ENCODE measurements at places on chromosomes 7 and 10. TPM values are rescaled to one million over a fixed set of nuclear protein-coding genes. Genes with fewer than 3 reads are reported as not detected.
A peak's percentile ranks its signal among the peaks of the same experiment; 100 is the strongest.

GRCh38 chr7:97096661-97097060 is 20.8 kb upstream of the SDHAF3 start:
- no peaks in the 10 kb centered on the region for H3K36me3 ChIP-seq
- no peak overlapping the region for H3K27ac ChIP-seq
- H3K4me1 ChIP-seq = no peaks in the 10 kb centered on the region
- DNase-seq = no peak
- no peak overlapping the region for H3K4me3 ChIP-seq
- H3K27me3 ChIP-seq = peaks cover 16% of the 10 kb centered on the region

GRCh38 chr10:76887223-76888010 is 750.2 kb downstream of the KCNMA1 start:
- no peaks in the 10 kb centered on the region for H3K27me3 ChIP-seq
- no peak for DNase-seq
- no peak overlapping the region for H3K4me3 ChIP-seq
- no peak overlapping the region for H3K27ac ChIP-seq
- H3K4me1 ChIP-seq = no peaks in the 10 kb centered on the region

DNA sequence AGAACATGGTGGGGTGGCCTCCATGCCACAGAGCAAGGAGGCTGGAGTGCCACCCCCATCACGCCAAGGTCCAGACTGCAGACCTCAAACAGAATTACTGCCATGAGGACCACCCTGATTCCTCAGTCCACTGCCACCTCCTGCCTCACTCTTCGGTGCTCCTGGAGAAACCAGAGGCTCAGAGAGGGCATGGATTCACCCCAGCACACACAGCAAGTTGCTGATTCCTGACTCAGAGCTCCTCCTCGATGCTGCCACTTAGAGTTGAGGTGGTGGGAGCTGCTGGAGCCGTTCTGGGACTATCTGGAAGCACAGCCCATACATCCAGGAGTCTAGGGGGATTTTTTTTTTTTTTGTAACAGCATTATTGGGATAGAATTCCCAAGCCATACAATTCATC is 22.0 kb upstream of the MYL10 start:
- H3K27me3 ChIP-seq = peaks cover 2% of the 10 kb centered on the region
- no peak overlapping the region for H3K27ac ChIP-seq

- H3K4me3 ChIP-seq = no peak overlapping the region
- H3K27ac ChIP-seq = no peak overlapping the region
- H3K27me3 ChIP-seq = peaks cover 14% of the 10 kb centered on the region
- no peaks in the 10 kb centered on the region for H3K36me3 ChIP-seq
- no peak for DNase-seq
- H3K4me1 ChIP-seq = no peaks in the 10 kb centered on the region
Observed at GRCh38 chr10:78124167-78124566, 90.5 kb downstream of the RPS24 start.

GRCh38 chr10:86065711-86066251 is 300.8 kb downstream of the GRID1 start:
- no peaks in the 10 kb centered on the region for H3K4me1 ChIP-seq
- H3K27me3 ChIP-seq = peaks cover 7% of the 10 kb centered on the region
- no peak overlapping the region for H3K27ac ChIP-seq
- no peaks in the 10 kb centered on the region for H3K36me3 ChIP-seq

DNA sequence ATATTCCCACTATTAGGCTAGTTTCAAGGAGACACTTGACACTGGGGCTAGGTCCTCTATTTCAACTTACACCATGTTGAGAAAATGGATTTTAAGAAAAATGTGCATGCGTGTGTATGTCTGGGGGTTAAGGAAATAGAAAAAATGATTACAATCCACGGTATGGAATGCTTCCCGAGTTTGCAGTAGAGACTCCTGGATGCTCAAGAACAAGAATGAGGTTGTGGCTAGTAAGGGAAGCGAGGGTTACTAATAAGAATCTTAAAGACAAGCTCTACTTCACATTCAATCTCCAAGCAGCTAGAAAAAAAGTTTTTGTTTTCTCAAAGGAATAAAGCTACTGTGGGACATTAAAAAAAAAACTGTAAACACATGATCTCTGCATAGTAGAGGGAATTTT is 54.7 kb downstream of the ANK3 start:
- H3K27me3 ChIP-seq = no peaks in the 10 kb centered on the region
- H3K4me3 ChIP-seq = no peak overlapping the region
- DNase-seq = no peak
- no peak overlapping the region for H3K27ac ChIP-seq

DNA sequence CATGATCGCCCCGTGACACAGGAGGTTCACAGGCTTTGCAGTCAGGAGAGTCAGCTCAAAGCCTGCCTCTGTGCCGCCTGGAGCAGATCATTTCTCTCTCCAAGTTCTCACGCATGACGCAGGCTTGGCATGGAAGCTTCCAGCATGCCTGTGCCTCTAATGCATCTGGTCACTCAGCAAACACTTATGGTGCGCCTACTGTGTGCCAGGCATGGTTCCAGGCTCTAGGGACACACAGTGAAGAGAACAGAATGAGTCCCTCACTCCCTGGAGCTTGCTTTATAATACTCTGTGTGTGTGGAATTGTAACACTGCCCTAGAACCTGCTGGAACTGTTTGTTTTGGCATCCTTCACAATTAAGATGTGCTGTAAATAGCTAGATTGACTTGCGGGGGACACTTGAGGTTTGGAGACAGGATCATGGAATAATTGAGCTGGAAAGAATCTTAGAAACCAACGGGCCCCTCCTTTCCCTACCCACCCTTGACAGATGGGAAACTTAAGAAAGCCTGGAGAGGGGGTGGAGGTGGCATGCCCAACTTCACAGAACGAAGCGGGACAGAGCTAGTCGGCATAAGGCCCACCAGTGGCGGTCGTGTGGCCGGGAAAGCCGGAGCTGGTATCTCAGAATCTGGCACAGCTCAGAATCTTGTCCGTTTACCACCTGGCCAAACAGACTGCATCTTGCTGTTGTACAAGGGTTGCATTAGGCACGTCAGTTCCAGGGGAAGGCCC is 4.6 kb upstream of the MYH16 start:
- peaks cover 14% of the 10 kb centered on the region for H3K27me3 ChIP-seq
- no peaks in the 10 kb centered on the region for H3K36me3 ChIP-seq
- DNase-seq = no peak
- no peak overlapping the region for H3K4me3 ChIP-seq
- no peak overlapping the region for H3K27ac ChIP-seq

DNA sequence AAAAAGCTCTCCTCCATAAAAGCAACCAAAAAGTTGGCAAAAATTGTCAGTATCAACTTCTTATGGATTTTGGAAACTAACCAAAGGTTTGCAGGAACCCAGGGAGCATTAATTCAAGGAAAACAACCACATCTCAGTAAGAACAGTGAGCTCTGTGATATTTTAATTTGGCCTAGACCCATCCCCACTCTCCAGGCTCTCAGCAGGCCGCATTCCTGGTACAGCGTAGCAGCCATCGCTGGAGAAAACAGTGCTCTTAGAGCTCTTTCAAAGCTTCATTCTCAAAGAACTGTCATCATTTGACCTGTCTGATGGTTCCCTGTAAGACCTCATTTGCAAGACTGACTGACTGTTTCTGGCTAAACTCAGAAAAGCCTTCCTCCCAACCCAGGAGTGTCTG is 81.9 kb downstream of the NUDCD3 start:
- no peak overlapping the region for H3K4me3 ChIP-seq
- no peaks in the 10 kb centered on the region for H3K27me3 ChIP-seq
- no peak overlapping the region for H3K27ac ChIP-seq
- no peaks in the 10 kb centered on the region for H3K4me1 ChIP-seq

GRCh38 chr7:44482502-44483485 is 7.7 kb downstream of the NUDCD3 start:
- H3K36me3 ChIP-seq = peaks cover 84% of the 10 kb centered on the region
- H3K4me3 ChIP-seq = no peak overlapping the region

DNA sequence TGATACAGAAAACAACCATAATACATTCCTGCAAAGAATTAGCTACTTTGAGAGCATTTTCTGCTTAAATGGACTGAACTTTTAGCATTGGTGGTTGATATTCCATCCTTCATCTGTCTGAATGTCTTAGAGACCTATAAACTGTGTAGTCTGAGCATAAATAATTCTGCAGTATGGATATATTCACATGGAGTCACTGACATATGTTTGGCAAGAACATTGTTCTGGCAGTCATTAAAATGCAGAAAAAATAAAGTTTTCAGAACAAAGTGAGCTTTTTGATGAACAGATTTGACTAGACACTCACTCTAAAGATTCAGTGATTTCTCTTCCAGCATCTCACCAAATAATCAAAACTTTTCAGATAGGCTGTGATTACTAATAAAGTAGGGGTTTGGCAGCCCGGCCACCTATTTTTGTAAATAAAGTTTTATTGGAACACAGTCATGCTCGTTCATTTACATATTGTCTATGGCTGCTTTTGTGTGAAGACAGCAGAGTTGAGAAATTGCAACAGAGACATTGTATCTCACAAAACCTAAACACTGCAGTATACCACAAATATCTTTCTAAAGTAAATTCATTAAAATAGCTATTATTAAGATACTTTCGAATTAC is 44.1 kb upstream of the RAPGEF5 start:
- no peak for DNase-seq
- H3K4me1 ChIP-seq = peaks cover 20% of the 10 kb centered on the region
- no peak overlapping the region for H3K4me3 ChIP-seq
- peaks cover 2% of the 10 kb centered on the region for H3K36me3 ChIP-seq

GRCh38 chr10:72899545-72899944 is 6.0 kb downstream of the OIT3 start:
- no peaks in the 10 kb centered on the region for H3K36me3 ChIP-seq
- no peak overlapping the region for H3K4me3 ChIP-seq
- peaks cover 3% of the 10 kb centered on the region for H3K27me3 ChIP-seq
- H3K4me1 ChIP-seq = no peaks in the 10 kb centered on the region
- DNase-seq = no peak
- H3K27ac ChIP-seq = no peak overlapping the region

DNA sequence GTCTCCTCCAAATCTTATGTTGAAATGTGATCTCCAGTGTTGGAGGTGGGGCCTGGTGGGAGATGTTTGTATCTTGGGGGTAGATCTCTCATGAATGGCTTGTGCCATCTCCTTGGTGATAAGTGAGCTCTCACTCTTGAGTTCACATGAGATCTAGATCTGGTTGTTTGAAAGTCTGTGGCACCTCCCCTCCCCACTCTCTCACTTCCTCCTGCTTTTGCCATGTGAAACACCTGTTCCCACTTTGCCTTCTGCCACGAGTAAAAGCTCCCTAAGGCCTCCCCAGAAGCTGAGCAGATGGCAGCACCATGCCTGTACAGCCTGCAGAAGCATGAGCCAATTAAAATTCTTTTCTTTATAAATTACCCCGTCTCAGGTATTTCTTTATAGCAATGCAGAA is 23.5 kb downstream of the TMEM229A start:
- DNase-seq = no peak
- no peaks in the 10 kb centered on the region for H3K27me3 ChIP-seq
- H3K4me1 ChIP-seq = no peaks in the 10 kb centered on the region
- no peak overlapping the region for H3K27ac ChIP-seq
- H3K36me3 ChIP-seq = no peaks in the 10 kb centered on the region

DNA sequence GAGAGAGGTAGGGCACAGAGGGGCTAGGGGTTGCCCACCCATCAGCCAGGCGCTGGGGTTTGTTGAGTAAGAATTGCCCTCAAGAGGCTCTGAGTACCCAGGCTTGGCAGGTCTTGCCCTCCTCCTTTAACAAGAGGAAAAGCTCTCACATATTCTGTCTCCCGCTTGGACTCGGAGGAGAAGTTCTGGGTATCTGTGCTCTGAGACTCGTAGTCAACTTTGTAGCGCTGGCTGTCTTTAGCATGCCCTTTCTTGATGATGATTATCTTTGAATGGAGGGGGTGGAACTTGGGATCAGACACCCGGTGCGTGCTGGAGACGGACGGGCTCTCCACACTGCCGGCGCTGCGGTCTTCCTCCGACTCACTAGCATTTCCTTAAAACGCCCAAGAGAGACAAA is 4.0 kb downstream of the IGFBP3 start:
- peaks cover 4% of the 10 kb centered on the region for H3K36me3 ChIP-seq
- H3K27ac ChIP-seq = no peak overlapping the region
- DNase-seq = no peak
- no peak overlapping the region for H3K4me3 ChIP-seq

- H3K4me3 ChIP-seq = no peak overlapping the region
- peak; percentile 11 for DNase-seq
- peaks cover 2% of the 10 kb centered on the region for H3K27me3 ChIP-seq
- no peaks in the 10 kb centered on the region for H3K36me3 ChIP-seq
- H3K27ac ChIP-seq = no peak overlapping the region
Observed at GRCh38 chr10:123559823-123560092, 106.4 kb upstream of the GPR26 start.

GRCh38 chr10:74123081-74123480 is 27.5 kb downstream of the AP3M1 start:
- H3K4me1 ChIP-seq = no peaks in the 10 kb centered on the region
- no peak for DNase-seq
- no peak overlapping the region for H3K4me3 ChIP-seq
- no peak overlapping the region for H3K27ac ChIP-seq
- H3K36me3 ChIP-seq = peaks cover 78% of the 10 kb centered on the region
- H3K27me3 ChIP-seq = no peaks in the 10 kb centered on the region

- H3K4me3 ChIP-seq = no peak overlapping the region
- peak; percentile 67 for DNase-seq
- H3K36me3 ChIP-seq = no peaks in the 10 kb centered on the region
Observed at GRCh38 chr10:17003151-17003550, 126.5 kb downstream of the CUBN start.

GRCh38 chr7:152485826-152486225 is 50.0 kb upstream of the KMT2C start:
- H3K4me3 ChIP-seq = no peak overlapping the region
- H3K36me3 ChIP-seq = no peaks in the 10 kb centered on the region
- H3K4me1 ChIP-seq = no peaks in the 10 kb centered on the region
- DNase-seq = no peak

- no peak overlapping the region for H3K4me3 ChIP-seq
- H3K27me3 ChIP-seq = peaks cover 13% of the 10 kb centered on the region
- no peak overlapping the region for H3K27ac ChIP-seq
- no peaks in the 10 kb centered on the region for H3K4me1 ChIP-seq
Observed at GRCh38 chr10:637221-637620, 52.2 kb downstream of the DIP2C start.

- H3K4me1 ChIP-seq = peaks cover 53% of the 10 kb centered on the region
Observed at GRCh38 chr7:158827411-158828132, 1.7 kb downstream of the ESYT2 start.

- no peak overlapping the region for H3K4me3 ChIP-seq
- no peak for DNase-seq
- H3K27ac ChIP-seq = no peak overlapping the region
- H3K4me1 ChIP-seq = peaks cover 36% of the 10 kb centered on the region
Observed at GRCh38 chr7:102811942-102812678, 63.3 kb downstream of the FAM185A start.

FGFBP3 gene
- total RNA-seq = 1.3 TPM

COPS6 gene
- 81.7 TPM for total RNA-seq

C10orf95 gene
- not detected for total RNA-seq

HSPB1 gene
- 38.4 TPM for total RNA-seq

SFR1 gene
- 17.8 TPM for total RNA-seq

COL26A1 gene
- total RNA-seq = not detected

C10orf71 gene
- not detected for total RNA-seq

FGL2 gene
- total RNA-seq = 4.2 TPM

KCP gene
- 0.33 TPM for total RNA-seq

NKX1-2 gene
- not detected for total RNA-seq
